ENCODE measurements at places on chromosomes 7 and 10.

DNA sequence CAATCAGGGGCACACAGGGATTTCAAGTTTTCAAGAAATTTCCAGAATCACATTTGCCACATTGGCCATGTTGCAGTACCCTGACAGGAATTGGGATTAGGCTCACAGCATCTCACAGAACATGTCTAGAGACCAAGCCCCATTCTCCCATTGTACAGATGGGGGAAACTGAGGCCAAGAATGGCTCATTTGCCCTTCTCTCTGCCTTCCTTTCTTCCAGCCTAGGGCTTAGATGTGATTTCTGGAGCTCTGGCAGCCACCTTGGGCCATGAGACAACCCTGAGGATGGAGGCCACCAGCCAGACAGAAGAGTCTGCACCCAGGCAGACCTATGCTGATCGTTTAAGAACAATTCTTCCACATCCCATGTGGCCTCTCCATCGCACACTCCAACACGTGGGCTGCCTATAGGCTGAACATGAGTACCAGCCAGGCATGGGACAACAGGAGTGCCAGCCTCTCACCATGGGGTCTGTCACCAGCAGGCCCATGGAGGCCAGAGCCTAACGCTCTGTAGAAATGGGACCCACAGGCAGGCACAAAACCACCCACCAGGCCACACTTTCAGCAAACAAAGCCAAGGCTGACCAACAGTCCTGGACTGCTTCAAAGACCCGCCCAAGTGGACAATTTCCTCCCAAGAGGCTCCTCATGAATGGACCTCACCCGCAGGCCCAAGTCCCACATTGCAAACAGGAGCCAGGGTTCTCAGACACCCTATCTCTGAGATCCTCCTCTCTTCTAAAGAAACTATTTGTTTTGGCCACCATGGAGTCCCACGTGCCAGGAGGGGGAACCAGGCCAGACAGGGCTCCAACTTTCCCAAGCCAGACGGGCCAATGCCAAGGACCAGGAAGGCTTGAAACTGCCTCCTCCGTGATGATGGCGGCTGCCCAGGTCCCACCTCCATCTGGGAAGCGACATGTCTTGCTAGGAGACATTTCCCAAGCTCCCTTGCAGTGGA lies 20.7 kb downstream of the PDGFA start:
- DNase-seq, result no peak

- no peak for DNase-seq
Observed at GRCh38 chr7:121414436-121414835, 18.3 kb upstream of the FAM3C start.

GRCh38 chr10:133608855-133609254 lies 17.7 kb downstream of the FRG2B start:
- DNase-seq, result peak; percentile 14

- DNase-seq, result no peak
Observed at GRCh38 chr7:71601851-71602250, 469.9 kb downstream of the GALNT17 start.

GRCh38 chr10:8059191-8059936 lies 4.9 kb downstream of the GATA3 start:
- no peak for DNase-seq

DNA sequence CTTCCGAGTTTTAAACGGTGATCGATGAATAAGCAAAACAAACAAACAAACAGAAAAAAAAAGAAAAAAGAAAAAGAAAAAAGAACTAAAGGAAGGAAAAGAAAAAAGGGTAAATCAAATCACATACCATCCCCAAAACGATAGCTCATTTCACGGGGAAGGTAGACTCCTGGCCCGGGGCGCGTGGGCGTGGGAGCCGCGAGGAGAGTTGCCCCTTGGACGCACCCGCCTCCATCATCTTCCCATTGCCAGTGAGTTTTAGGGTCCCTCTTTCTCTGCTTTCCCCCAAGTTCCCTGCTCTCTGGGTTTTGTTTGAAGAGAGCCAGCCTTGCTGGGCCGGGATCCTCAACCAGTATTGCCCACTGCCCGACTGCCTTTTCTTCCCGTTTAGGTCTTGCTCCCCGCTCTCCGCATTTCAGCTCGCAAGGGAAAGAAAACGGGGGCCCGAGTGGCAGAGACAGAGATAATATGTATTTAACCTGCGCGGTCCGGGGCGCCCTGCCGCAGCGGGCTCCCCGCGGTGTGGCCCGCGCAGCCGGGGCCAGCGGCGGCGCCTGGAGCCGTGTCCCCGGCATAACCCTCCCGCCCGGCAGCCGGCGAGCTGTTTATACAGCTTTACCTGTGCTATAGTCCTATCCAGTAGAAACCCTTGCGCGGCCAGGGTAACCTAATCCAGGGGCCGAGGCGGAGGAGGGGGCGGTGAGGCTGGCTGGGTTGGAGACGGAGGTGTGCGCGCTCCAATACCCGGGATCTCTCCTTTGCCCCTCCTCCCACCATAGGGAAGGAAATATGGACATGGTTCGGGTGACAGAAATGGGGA lies 5.2 kb upstream of the GATA3 start:
- no peak for DNase-seq

DNA sequence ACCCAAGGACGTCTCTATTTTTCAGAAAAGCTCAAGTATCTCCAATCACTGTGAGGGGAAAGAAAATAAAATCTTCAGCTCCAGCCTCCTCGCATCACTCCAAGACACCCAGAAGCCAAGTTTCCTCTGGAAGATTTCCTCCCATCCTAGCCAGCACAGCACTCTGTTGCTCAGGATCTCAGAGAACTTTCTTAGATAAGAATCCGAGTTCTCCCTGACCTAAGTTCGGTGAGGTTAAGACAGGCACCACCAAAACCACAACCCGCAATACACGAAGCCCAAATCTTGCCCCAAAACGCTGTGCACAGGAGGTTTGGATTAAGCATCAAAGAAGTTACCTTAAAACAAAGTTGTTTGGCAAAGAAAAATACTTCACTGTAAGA lies 4.2 kb downstream of the FAM53B start:
- DNase-seq, result no peak

GRCh38 chr7:91910171-91910570 lies 29.7 kb upstream of the MTERF1 start:
- DNase-seq, result no peak

- peak; percentile 86 for DNase-seq
Observed at GRCh38 chr7:47327698-47328391, 254.1 kb downstream of the TNS3 start.

DNA sequence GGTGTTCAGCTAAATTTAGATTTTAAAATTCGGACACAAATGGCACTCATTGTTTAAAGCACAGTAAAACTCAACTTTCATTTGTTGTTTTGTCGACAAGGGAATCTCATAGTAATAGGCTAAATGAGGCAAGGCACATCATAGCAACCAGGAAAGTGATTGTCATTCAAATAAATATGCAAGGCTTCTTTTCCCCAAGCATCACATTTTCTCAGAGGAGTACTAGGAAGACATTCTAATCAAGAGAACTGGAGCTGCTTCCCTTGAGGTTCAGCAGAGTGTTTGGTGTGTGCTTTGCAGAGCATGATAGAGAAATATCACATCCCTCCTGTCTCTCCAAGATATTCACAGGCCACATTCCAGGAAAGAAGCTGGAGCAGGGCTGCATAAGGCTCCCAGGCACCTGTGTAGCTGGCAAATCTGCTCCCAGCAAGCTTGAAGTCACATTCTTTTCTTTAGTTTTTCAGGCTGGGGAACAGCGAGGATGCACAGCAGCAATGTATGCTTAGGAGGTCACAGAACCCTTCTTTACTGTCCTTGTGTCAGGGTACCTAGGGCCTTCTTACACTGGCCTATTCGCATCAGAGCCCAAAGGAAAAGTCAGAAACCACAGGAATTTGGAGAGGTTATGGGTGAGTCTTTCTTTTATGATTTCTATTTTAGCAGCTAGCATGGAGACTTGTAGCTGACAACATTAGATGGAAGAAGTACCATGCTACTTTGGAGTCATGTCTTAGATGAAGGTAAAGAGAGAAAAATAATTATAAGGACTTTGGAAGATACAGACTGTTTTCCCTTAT lies 95.9 kb upstream of the HDAC9 start:
- DNase-seq, result no peak

GRCh38 chr7:100875356-100875751 lies 451 bp downstream of the SRRT start:
- no peak for DNase-seq

DNA sequence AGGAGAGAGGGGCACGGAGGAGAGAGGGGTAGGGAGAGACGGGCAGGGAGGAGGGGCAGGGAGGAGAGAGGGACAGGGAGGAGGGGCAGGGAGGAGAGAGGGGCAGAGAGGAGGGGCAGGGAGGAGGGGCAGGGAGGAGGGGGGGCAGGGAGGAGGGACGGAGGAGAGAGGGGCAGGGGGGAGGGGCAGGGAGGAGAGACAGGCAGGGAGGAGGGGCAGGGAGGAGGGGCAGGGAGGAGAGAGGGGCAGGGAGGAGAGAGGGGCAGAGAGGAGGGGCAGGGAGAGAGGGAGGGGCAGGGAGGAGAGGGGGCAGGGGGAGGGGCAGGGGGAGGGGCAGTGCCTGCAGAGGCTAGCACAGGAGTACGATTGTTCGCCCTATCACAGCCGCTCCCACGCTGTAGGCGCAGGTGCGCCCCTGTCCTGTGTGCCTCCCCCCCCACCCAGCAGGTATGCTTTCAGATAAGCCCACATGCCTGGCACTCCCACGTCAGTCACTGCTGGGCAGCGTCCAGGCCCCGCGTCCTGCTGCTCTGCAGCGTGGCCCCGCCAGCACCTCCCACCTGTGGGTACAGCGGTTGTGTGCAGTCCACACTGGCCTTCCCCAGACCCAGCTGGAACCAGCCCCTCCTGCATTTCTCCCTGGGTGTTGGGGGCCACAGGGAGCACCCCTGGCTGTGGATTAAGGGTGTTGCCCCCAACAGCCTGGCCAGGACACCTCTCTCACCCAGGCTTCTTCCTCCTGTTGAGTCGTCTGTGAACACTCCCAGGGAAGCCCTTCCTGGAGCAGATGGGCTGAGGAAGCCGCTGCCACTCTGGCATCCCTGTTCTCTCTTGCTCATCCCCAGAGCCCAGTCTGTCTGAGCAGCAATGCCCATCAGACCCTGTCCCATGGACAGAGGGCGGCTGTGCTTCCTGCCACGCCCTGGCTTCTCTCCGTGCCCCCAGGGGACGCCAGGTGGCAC lies 10.8 kb downstream of the NKX6-2 start:
- peak; percentile 90 for DNase-seq

DNA sequence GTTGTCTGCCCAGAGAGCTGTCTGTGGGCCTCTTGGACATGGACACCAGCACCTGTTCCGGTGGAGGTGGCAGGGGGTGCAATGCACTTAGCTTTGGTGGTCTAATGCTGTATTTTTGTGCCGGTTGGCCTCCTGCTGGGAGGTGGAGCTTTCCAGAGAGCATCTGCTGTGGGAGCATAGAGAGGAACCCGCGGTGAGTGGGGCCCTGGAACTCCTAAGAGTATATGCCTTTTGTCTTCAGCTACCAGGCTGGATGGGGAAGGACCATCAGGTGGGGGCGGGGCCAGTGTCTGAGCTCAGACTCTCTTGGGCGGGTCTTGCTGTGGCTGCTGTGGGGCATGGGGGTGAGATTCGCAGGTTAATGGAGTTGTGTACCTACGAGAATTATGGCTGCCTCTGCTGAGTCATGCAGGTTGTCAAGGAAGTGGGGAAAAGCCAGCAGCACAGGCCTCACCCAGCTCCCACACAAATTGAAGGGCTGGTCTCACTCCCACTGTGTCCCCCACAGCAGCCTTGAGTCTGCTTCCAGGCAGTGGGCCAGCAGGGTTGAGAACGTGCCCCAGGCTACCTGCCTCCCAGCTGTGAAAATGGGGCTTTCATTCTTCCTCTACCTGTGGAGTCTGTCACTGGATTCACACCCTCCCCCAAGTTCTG lies 29.0 kb downstream of the JAKMIP3 start:
- no peak for DNase-seq

DNA sequence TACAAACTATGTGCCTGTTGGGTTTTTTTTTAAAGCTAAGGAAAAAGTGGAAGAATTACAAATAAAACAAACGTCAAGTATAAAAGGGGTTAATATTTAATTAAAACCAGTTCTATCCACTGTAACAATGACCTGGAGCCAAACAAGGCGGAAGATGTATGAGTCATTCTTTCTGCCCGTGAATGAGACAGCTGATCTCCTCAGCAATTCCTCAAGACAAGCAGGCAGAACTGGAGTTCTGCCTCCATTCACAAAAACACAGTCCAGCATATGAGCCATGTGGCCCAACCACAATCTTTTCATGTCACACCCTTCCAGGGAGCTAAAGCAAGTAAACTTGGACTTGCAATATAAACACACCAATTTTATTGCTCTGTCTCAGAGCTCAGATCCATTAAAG lies 8.4 kb downstream of the ETV1 start:
- DNase-seq, result no peak

DNA sequence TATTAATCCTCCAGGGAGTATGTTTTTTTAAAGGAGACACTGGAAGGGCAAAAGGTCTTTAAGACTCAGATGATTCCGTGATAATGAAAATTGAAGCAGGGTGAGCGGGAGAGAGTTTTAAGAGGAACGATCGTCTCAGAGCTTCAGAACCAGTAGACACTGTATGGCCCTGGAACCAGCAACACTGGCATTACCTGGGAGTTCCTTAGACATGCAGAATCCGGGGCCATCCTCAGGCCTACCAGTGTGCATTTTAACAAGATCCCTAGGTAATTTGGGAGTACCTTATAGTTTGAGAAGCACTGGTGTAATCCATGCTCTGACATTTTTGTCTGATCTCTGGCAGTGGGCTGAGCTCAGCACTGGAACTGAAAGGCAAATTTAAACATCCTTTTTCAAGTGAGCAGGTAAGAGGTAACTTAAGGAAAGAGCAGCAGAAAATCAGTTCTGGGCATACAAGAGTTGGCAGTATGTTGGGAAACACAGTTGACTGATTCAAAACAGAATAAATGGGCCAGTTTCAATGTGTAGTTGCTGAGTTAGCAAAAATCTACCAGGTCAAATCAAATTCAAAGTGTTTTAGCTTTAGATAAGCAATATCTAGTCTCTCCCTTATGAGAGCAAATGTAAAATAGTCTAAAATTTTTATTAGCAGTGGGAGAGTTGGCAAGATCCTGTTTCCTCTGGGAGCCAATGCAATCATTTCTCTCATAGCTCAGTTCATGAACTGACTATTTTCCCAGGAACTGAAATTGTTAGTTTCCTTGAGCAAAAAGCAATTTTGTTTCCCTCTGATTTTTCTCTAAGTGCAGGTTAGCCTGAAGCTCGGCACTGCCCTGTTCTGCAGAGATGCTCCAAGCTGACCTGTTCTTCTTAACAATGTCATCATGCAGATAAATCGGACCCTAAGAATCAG lies 97.2 kb upstream of the ELMO1 start:
- no peak for DNase-seq

- no peak for DNase-seq
Observed at GRCh38 chr7:16741676-16742075, 11.9 kb upstream of the TSPAN13 start.

DNA sequence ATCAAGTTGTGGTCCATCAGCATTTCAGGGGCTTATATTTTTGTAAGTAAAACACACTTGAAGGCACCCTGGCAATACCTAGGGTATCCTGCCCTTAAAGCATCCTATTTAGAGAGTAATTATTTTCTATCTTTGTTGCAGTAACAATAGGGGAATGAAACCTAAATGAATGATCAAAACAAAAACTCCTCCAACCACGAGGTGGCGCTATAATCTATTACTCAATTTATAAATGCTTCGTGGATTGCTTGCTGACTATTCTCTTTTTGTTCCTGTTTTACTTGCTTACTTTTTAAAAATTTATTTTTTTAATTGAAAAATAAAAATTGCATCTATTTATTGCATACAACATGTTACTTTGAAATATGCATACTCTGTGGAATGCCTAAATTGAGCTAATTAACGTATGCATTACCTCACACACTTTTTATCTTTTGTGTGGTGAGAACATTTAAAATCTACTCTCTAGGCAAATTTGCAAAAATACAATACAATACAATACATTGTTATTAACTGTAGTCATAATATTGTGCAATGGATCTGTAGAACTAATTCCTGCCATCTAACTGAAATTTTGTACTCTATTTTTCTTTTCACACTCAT lies 147.7 kb upstream of the BMPER start:
- DNase-seq, result peak; percentile 75
